ENCODE measurements at places on chromosomes 3 and 15.

GRCh38 chr3:124201786-124202185 lies 209.9 kb upstream of the ROPN1 start:
- no peak for DNase-seq

- no peak for DNase-seq
Measured at GRCh38 chr3:12959838-12960378, 113.3 kb downstream of the IQSEC1 start.

- no peak for DNase-seq
Measured at GRCh38 chr3:169602482-169602881, 61.0 kb downstream of the MECOM start.

DNA sequence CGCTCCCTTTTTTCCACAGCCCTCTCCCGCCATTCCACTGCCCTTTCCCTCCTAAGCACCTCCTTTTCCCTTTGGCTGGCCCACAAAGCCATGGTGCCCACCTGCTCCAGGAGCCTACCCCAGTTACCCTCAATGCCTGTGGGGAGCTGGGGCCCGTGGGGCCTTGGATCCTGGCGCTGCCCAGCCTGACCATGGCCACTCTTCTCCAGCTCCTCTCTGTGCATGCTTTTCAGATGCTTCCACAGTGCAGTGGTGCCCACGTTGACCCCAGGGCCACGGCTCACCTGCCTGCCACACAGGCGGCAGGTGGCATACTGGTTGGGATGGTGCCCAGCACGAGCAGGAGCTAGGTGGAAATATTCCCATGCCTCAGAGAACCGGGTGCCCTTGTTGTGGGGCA lies 1.5 kb downstream of the ZBED2 start:
- no peak for DNase-seq

DNA sequence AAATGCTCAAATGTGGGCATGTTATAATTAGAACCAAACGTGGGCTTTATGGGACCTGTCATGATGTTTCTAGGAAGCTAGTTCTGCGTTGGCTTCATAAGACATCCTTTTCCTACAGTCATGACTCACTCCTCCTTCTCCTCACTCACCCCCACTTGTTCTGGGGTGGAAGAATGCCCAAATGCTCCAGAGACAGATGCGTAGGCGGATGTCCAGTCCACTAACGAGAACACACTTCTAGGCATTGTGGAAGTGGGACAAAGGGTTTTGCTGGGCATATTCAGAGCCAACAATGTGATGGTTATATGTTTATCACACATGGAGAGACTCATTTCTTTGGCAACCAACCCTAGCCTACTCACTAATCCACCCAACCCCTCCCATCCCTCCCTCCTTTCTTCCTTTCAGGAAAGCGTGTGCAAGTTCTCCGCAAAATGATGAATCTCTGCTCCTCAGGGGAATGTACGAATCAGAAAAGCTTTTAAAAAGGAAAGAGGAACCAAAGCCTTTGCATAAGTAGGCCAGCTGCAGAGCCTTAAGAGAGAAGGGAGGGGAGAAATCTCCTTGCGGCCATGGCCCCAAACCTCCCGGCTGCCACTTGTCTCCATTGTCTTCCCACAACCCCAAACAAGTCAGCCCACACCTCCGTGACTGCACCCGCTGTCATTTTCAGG lies 123.0 kb upstream of the SPRED1 start:
- DNase-seq, result peak; percentile 51

- DNase-seq, result no peak
Measured at GRCh38 chr3:23590424-23591273, 215.1 kb upstream of the UBE2E1 start.

- no peak for DNase-seq
Measured at GRCh38 chr3:55180161-55180560, 252.3 kb upstream of the LRTM1 start.

- DNase-seq, result no peak
Measured at GRCh38 chr3:60017631-60018030, 967.8 kb upstream of the CFAP20DC start.

DNA sequence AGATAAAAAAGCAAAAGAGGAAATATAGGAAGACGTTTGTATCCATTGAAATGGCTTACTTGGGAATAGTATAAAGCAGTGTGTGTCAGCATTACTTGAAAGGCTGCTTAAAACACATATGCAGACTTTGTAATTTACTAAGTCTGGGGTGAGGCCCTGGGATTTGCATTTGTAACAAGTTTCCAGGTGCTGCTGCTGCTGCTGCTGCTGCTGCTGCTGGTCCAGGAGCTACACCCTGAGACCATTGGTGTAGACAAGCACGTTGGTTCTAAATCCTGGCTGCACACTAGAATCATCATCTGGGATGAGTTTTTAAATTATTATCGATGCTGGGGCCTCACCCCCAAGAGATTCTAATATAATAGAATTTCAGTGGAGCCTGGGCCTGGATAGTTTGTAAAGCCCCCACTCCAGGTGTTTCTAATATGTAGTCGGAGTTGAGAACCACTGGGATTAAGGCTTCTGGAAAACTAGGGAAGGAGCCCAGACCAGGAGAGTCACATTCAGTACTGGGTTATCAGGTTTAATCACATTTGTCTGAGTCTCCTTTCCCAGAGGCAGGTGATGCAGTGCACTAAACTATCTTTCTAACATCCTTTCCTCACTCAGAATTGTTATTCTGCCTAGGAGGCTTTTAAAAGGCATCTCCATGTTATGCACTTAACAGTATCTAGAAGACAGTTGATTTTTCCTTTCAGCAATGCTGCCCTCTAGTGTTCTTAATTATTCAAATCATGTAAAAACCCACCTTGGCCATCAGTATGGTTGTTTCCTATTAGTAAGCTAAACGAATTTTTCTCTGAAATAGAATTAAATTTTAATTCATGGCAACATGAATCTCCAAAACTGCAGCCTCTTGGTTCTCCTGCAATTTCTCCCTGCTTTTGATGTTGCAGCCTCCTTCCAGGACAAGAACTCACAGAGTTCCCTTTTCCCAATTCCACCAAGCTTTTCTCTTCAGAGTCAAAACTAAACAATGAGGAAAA lies 45.4 kb downstream of the SSR3 start:
- peak; percentile 21 for DNase-seq

DNA sequence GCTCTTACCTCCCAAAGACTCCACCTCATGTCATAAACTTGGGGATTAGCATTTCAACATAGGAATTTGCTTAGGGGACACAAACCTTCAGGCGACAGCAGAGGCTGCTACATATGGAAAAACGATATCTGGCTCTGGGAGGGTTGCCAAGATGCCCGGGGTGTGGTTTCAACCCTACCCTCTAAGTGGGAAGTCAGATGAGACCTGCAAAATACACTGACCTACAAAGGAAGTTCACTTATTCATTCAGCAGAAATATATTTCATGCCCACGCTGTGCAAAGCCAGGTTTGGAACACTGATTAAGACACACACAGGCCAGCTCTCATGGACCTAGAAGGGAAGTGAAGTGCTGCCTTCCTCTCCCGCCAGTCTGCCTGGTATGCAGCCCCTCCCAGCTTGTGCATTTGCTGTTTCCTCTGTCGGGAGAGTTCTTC lies 239.3 kb downstream of the FEZF2 start:
- no peak for DNase-seq

DNA sequence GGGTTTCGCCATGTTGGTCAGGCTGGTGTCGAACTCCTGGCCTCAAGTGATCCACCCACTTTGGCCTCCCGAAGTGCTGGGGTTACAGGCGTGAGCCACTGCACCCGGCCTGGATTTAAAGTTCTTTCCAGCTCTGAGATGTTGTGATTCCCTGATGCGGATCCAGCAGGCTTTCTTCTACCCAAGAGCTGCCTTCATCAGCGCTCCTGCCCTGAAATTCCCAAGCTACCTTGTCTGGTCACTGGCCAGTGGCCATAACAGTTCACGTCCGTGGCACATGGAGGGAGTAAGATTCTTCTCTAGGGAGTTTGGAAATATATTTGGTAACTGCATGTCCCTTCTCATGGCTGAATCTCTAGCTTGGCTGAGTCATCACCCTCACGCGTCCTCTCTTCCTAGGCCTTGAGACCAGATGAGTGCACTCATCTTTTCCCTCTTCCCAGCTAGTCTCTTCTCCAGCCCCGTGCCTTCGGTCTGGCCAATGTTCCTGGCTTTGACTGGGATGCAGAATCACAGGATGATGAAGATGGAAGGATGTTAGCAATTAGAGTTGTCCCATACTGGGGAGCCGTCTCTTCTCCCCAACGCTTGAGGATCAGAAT lies 29.8 kb upstream of the APOD start:
- no peak for DNase-seq

- DNase-seq, result no peak
Measured at GRCh38 chr15:66765478-66766281, 63.6 kb downstream of the SMAD6 start.

DNA sequence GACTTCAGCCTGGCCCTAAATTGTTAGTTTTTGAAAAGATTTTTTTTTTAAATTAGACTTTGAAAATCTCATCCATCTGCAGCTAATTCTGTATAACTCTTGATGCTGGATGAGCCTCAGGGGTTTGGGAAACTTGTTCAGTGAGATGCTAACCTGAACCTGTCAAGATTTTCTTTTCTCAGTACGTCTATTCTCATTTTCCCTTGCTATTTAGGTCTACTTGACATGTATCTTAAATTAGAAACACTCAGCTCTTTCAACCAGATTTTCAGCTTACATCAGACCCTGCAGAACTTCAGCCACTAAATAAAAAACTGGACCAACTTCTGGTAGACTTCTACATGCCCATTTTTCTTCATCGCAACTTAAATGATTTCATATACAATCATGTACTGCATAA lies 61.4 kb downstream of the MFSD1 start:
- no peak for DNase-seq

DNA sequence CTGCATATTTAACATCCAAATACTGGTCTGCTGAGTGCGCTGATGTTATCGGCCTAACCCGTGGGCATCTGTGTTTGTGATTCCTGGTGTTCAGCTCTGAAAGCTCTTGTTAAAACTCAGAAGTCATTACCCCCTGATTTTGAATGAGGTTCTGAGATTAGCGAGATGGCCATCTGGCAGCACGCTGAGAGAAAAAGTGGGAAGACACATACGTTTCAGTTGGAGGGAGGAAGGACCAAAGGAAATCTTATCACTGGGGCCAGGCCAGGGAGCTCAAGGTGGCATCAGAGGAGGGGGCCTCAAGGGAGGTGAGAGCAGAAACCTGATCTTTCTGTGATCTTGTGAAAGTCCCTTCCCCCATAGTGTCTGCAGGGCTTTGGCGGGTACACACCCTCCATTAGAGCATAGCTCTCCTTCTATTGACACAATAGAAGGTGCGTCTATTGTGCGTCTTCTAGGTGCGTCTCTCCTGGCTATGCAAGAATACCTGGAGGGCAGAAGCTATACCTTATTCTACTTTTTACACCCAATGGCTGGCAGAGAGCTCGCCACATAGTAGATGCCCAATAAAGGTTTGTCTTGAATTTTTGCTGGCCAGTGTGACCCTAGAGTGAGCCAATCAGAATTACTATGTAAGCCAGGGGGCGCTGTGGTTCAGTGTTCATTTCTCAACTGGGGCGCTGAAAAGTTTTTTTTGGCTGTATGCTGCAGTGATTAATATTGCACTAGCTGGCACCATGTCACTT lies 182.4 kb downstream of the SHQ1 start:
- no peak for DNase-seq

GRCh38 chr3:110865934-110866333 lies 205.7 kb upstream of the NECTIN3 start:
- DNase-seq, result no peak

DNA sequence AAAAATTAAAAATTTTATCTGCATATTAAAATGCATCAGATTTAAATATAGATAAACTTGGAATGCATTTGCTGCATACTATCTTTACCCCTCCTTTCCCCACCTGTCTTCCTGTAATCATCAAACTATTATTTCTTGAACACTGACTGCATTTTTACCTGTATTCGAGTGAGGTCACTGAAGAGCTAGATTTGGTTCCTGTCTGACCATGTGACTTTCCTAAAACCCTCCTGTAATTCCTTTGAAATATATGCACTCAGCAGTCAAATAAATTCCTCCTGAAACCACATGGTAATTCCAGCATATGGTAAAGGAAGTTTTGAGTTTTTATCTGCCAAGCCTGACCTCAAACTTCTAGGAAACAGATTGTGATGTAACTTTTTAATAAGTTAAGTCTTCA lies 445.6 kb upstream of the FRG2C start:
- DNase-seq, result no peak

GRCh38 chr3:33681667-33682066 lies 36.4 kb downstream of the CLASP2 start:
- no peak for DNase-seq

- DNase-seq, result no peak
Measured at GRCh38 chr15:68972201-68973065, 42.1 kb upstream of the NOX5 start.

DNA sequence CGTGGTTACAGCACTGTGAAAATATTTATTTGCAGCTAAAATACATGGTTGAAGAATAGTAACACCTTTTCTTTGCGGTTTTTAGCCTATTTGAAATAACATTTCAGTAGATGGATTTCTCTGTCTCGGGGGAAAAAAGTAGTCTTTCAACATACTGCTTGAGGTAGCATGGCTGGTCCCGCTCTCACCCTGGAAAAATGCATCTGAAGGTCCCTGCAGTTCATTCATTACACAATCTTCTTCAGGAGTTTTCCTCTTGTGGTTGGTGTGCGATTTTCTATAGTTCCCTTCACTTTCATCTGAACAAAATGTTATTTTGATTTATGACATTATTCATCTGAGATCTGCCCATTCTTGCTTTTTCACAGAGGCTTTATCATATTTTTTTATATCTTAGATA lies 75.9 kb downstream of the STRIT1 start:
- DNase-seq, result no peak

GRCh38 chr15:42876224-42876623 lies 44.4 kb downstream of the TTBK2 start:
- no peak for DNase-seq

DNA sequence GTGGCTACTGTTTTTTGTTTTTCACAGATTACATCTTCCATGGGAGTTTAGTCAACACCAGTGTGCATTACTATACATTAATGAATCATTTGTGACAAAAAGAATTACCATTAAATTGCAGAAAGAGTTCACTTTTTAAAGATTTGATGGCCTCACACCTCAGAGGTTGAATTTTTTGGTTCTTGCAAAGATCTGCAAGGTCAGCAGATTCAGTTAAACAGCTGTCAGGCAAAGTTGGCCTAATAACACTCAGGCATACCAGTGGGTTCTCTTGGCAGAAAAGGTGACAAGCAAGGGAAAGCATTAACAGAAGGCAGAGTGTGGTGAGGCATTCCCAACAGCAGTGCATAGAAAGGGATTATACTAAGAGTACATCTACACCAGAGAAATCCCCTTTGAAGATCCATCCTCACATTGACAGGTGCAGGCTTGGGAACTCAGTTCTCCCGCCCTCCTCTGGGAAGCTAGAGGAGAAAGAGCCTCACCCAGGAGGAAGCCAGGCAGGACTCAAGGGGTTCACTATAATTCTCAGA lies 24.3 kb upstream of the PTX3 start:
- no peak for DNase-seq

GRCh38 chr3:14700891-14701290 lies 25.9 kb downstream of the C3orf20 start:
- no peak for DNase-seq

DNA sequence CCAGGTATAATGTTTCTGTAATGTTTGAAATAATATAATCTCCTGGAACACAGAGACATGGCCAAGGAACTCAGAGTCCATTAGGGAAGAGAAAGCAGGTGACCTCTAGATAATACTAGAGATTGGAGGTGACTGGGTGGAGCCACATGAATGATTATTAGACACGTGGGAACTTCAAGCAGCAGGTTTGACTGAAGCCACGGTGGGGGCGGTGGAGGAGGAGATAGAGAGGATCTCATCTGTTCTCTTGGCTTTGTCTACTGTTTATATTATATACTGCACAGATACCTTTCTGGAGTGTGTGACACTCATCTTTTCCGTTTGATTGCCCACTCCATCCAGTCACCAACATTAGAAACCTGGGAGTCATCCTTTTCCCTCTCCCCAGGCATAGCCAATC lies 33.7 kb downstream of the KIF7 start:
- no peak for DNase-seq

GRCh38 chr15:38084289-38084688 lies 149.8 kb downstream of the TMCO5A start:
- no peak for DNase-seq

Measured in neuronal stem cell (in vitro differentiated cells).